Activated naive CD8-positive, alpha-beta T cell treated with anti-CD3 and anti-CD28 coated beads, Interleukin-2, amount 50 U/mL, for 24 hours (primary cell): ENCODE measurements at places on chromosomes 7 and 10.
A peak's percentile ranks its signal among the peaks of the same experiment; 100 is the strongest.

GRCh38 chr7:27128034-27128433 lies 2.5 kb downstream of the HOXA4 start:
- no peak for DNase-seq

- DNase-seq, result no peak
Observed at GRCh38 chr10:78307576-78307975, 273.9 kb downstream of the RPS24 start.

DNA sequence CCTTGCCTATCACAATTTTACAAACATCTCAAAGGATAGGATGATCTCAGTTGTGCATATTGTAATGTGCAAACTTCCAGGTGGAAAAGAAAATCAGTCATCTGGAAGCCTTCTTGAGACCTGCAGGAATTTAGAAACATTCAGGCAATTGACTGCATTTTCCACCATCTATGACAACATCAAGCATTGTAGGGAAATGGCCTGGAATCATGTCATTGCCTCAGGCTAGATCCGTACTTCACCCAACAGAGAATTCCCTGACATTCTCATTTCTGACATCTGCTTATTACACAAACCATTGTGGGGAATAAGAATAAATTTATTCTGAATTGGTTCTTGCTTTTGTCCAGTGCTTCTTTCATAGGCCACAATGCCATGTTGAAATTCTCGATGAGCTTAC lies 124.9 kb upstream of the NPVF start:
- DNase-seq, result no peak

DNA sequence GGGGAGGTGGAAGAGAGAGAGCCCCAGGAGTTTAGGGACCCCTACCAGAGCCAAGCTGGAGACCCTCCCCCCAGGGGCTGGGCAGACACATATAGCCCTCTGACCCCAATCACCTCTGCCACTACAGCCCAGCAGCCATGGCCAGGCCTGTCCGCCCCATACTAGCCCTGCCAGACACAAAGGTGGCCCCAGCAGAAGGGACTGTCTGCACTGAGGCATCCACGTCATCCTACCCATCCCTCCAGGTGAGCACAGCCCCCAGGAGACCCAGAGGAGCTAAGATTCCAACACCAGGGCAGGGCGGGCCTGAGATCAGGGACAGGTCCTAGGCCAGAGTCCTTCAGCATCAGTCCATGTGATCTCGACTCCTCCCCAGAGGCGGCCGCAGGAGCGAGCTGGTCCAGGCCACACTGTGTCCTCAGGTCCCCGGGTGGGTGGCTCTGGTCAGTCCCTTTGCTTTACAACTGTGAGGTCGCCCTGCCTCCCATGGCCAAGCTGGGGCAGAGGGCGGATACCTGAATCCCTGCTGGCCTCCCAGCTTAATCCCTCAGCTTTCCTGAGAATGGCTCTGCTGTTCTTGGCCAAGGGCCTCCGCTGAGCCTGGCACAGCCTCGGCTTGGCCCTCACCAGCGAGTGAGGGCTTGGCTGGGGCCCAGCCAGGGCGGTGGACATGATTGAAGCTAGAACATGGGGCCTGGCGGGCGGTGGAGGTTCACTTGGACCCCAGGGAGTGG lies 14.3 kb upstream of the ELN start:
- DNase-seq, result no peak

GRCh38 chr7:102288285-102288930 lies 1.7 kb downstream of the SH2B2 start:
- no peak for DNase-seq

- no peak for DNase-seq
Observed at GRCh38 chr10:65194555-65194954, 1673.4 kb downstream of the REEP3 start.

DNA sequence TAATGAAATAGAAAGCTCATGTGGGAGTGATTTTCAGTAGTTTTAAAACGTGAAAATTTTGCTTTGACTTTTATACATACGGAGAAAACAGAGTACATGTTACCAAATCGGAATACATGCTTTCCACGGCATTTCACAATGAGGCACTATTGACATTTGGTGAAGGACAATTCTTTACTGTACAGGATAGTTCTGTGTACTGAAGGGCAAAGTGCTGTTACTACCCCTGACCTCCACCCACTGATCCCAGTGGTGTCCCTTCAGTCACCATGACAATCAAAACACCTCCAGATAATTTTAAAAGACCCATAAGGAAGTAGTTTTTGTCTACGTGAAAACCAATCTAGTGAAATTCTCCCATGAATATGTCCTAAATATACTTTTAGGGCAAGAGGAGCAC lies 33.1 kb upstream of the ANK3 start:
- no peak for DNase-seq

DNA sequence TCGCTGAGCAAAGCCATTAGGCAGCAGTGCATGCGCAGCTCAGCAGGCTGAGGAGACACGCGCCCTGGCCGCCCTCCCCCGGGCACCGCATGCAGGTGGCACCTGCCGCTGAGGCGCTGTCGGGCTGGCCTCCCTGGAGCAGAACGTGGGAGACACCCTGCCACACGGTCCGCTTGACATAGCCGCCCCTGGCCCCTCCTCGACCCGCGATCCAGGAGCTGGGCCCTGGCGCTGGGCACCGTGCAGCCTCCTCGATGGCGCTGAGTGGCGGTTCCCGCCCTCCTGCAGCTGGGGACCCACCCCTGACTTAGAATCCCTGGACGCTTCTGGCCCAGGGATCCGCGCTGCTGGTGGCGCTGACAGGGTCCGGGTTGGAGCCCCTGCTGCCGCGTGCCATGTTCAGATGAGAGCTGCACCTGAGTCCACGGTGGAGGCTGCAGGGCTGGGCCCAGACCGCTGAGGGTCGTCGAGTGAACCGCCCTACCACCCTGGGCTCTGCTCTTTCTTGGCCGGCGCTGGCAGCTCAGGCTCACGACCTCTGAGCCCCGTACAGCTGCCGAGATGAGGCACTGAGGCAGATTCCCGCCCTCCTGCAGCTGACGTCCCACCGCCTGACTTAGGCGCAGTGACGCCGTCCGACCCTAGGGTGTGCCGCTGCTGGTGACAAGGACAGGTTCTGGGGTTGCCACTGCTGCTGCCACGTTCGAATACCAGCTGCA lies 116.8 kb downstream of the OR13A1 start:
- no peak for DNase-seq

DNA sequence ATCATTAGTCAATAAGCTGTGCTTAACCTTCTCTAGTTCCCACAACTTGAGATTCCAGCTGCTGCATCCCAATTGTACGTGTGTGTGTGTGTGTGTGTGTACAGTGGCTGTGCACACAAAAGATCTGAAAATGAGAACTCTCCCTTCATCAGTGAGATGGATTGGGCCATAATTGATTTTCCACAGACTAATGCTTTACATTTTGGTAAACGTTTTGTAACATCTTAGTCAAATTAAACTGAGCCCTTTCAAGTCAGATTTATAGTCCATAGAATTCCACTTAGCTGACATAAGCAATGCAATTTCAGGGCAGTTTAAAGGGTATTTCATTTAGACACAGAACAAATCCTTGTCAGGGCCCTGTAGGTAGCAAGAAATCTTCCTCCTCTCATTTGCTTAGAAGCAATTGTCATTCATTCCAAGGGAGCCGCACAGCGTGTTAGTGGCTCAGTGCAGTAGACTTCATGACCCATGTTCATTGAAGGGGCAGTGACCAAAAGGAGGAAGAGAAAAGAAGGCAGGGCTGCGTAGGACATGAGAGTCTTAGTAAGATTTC lies 1123.5 kb upstream of the AUTS2 start:
- DNase-seq, result no peak

DNA sequence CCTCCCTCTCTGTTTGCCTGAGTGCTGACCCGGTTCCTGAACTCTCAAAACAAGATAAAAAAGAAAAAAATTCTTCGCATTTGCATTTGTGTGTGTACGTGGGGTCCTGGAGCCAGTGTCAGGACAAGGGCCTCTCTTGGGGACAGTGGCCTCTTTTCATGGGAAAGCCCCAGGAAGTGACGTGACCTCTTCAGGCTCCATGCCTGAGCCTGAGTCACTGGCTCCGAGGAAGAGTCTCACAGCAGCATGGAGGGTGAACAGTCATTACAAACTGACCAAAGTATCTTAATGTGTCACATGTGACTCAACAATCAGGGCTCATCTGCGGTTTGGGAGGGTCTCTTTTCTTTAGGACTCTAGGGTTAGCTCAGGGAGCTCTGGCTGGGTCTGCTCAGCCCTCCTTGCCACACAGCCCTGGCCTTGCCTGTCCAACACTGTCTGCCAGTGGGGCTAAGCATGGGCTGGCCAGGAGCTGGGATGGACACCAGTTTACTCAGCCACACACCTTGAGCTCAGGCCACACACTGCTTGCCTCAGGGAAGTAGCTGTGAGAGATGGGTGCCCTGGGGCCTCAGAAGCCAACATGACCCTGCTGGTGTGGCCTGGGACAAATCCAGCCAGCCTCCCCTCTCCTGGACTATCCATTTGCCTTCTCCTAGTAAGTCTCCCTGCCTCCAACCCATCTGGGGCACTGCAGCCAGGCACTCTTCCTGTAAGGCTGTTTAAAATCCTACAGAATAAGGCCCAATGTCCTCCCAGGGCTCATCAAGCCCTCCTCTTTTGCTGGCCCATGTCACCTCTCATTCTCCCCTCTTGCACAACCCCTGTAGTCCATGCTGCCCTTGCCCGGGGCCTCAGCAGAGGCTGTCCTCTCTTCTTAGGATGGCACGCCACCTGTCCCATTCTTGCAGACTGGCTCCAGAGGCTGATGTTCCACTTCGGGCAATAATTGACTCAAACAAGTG lies 10.5 kb downstream of the TMEM273 start:
- peak; percentile 67 for DNase-seq

- no peak for DNase-seq
Observed at GRCh38 chr10:27253576-27253975, 13.0 kb upstream of the ACBD5 start.

DNA sequence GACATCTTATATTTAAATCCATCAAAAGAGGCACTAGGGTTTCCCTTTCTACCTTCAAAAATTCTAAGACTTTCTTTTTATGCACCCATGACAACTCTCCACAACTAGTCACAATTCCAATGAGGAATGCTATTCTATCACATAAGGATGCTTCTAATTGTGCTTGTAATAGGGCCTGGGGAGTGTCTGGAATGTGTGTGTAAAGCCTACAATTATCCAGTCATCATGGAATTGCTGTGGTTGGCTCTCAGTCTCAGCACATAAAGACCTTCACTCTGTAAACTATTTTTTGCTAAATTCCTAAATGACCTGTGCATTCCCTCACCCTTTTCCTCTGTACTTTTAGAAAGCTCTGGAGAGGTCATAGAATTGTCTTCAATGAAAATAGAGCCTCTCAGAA lies 86.7 kb downstream of the EPDR1 start:
- DNase-seq, result no peak

DNA sequence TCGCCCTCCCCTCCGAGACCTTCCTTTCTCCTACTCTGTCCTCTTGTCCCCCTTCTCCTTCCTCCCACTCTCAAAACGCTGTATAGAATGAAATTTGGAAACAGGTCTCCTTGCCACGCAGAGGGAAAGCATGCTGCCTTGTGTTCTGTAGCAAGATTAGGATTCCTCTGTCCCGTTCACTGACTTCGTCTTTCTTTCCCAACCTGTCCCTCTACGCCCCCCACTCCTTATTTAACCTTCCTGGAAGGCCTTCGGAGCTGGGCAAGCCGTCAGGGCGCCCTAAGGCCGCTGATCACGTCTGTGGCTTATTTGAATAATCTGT lies 1.3 kb downstream of the HOXA9 start:
- DNase-seq, result no peak

DNA sequence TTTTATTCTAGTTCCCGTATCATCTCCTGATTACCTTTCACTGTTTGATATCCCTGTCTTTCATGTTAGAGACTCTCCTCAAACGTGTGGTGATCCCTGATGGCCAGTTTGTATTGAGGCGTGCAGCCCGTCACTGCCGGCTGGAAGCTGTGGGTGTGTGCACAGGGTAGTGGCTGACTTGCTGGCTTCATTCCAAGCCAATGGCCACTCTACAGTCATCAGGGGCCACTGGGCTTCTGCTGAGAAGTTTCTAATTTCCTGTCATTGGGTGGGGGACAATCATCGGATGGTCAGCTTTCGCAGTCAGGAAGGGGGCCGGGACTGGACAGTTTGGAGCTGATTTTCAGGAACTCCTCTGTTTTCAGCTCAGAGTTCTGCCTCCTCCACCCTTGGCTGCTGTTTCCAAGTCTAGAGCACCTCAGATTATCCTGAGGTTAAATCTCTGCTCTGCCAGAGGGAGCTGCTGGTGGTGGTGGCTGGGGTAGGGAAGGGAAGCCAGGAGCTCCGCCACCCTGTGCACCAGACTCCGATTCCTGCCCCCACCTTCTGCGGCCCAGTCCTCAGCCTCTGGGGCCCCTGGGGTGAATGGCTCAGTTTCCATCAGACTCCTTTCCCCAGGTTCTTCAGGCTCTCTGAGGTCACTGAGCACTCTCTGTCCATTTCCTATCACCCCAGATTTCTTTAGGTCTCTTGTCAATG lies 34.9 kb downstream of the BAIAP2L1 start:
- DNase-seq, result no peak

- DNase-seq, result no peak
Observed at GRCh38 chr7:55516409-55516808, 55.9 kb downstream of the VOPP1 start.

DNA sequence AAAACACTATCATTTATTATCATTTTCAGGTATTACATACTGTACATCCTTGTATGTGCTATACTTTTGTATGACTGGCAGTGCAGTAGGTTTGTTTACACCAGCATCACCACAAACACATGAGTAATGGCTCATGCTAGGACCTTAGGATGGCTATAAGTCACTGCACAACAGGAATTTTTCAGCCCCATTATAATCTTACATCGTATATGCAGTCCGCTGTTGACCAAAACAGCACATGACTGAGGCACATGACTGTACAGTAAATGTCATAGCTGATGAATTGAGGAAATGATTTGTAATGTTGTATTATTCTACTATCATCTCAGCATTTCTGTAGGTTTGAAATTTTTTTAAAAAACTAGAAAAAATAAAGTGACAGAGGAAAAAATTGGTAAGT lies 38.6 kb downstream of the BPGM start:
- no peak for DNase-seq

DNA sequence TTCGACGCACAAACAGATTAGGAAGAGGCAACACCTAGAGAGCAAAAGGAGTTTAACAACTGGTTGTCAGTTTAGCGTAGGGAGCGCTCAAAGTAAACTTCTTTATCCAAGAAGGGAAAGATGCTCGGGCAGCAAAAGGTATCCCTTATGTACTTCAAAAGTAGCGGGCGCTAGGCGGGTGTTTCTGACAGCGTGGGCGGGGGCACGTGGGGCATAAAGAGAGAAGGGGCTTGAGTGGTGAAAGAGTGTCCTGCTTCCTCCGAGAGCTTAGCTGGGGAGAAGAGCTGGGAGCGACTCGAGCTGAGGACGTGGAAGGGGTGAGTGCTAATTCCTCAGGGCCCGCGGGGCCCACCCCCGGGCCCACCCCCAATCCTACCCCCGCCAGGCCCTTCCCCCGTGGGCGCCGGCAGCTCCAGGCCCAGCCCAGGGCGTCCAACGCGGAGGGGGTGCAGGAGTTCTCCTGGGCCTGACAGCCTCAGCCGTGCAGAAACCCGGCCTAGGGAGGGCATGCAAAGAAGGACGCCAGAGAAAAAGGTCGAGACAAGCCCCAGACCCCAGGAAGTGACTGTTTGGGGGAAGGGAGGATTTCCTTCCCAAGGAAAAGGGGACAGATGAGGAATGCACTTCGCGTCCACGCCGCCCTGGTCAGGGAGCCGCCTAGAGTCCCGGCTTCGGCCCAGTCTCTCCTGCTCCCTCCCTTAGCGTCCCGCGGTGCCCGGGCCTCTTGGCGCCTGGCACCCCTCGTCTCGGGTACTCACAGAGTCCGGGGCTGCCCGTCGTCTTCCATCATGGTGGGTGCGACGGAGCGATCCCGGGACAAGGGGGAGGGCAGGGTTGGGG lies 868 bp downstream of the TIAL1 start:
- DNase-seq, result peak; percentile 74
